ENCODE measurements at places on chromosomes 13 and 19. TPM values are rescaled to one million over a fixed set of nuclear protein-coding genes. Genes with fewer than 3 reads are reported as not detected.

GRCh38 chr19:10126213-10126639 lies 6.5 kb upstream of the EIF3G start:
- no peak overlapping the region for H3K4me3 ChIP-seq
- no peaks in the 10 kb centered on the region for H3K27me3 ChIP-seq
- H3K36me3 ChIP-seq = peaks cover 9% of the 10 kb centered on the region

DNA sequence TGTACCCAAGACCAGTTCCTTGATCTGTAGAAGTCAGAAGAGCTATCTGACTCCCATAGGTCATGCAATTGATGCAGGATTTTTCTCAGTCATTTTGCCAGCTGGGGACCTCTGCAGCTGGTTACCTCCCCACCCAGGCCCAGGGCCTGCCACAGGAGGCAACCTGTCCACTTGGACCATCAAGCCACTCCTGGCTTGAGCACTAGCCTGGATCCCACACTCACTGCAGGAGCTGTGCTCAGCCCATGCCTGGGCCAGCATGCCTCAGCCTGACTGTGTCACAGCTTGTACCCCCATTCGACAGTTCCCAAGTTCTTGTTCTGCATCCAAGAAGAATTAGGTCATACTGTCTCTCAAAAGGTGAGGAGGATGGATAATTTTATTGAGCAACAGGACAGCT lies 189.4 kb downstream of the PCDH17 start:
- H3K27ac ChIP-seq = no peak overlapping the region
- H3K27me3 ChIP-seq = no peaks in the 10 kb centered on the region
- H3K36me3 ChIP-seq = no peaks in the 10 kb centered on the region

The HSD17B14 gene
- total RNA-seq = 0.31 TPM

The CEACAM4 gene
- total RNA-seq = not detected

The SELENOV gene
- total RNA-seq = not detected
